ENCODE measurements at places on chromosomes 12 and 14. TPM values are rescaled to one million over a fixed set of nuclear protein-coding genes. Genes with fewer than 3 reads are reported as not detected.

The KCNMB4 gene
- total RNA-seq, result 7.5 TPM

DNA sequence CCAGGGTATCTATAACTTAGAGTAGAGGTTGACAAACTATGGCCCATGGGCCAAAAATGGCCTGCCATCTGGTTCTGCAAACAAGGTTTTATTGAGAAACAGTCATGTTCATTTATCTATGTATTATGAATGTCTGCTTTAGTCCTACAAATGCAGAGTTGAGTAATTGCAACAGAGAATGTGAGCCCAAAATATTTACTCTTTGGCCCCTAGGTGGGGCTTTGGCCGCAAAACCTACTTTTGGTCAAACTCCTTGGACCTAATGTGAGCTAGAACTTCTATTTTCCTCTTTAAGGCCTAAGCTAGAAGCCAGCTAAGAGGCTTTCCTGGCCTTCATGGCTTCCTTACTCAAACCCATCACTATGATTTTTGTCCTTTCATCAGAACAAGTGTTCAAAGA, 379.1 kb downstream of the NELL2 start:
- H3K4me3 ChIP-seq, result no peak overlapping the region
- no peaks in the 10 kb centered on the region for H3K36me3 ChIP-seq
- H3K27me3 ChIP-seq, result no peaks in the 10 kb centered on the region
- H3K4me1 ChIP-seq, result no peaks in the 10 kb centered on the region
- DNase-seq, result no peak
- H3K27ac ChIP-seq, result no peak overlapping the region

DNA sequence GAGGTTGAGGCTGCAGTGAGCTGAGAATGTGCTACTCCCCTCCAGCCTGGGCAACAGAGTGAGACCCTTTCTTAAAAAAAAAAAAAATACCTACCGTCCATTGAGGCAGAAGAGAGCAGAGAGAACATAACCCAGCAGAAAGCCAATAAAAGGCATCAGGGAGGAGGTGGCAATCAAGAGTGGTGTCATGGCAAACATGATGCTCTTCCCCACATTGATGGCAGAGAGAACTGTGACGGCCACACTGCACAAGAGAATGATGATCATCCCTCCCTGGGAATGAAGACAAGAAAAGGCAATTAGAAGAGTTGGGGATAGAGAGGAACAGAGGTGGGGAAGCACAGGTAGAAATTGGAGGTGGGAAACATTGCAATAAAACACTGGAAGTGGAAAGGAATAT, 12.1 kb downstream of the SRSF5 start:
- no peak for DNase-seq
- H3K36me3 ChIP-seq, result peaks cover 76% of the 10 kb centered on the region
- H3K27me3 ChIP-seq, result no peaks in the 10 kb centered on the region
- H3K4me3 ChIP-seq, result no peak overlapping the region

DNA sequence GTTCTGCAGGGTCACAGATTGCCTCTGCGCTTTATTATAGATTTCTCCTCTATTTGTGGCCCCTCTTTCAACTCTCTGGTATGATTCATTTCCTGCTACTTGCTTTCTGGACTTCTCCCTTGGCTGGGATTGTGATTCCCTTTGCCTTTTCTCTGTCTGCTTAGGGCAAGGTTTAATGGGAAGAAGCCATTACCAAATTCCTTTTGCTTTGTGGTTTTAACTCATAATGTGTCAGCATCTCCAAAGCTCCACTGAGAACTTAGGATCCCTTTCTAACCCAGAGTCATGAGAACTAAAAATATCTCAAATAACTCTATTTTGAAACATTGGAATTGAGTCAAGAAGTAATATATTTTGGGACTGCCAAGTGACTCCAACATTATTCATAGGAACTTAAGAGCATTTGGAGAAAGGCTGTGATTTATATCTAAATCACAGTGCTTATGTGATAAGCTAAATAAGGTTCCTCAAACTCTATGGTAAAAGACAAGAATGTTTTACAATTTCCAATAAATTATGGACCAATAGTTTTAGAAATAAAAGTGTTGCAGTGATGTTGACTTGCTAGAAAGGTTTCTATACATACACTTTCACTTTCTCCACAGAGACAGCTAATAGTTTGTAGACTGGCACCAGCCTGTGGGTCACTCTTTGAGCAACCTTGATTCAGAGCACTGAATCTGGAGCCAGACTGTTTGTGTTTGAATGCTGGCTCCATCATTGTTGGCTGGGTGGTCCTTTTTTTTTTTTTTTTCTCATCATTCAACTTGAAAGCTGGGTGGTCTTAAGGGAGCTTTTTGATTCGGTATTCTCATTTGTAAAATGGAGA, 93.9 kb downstream of the DACT1 start:
- H3K4me1 ChIP-seq, result peaks cover 7% of the 10 kb centered on the region
- no peaks in the 10 kb centered on the region for H3K36me3 ChIP-seq
- no peak overlapping the region for H3K27ac ChIP-seq
- no peak for DNase-seq
- H3K27me3 ChIP-seq, result no peaks in the 10 kb centered on the region

The NRXN3 gene
- 143 TPM for total RNA-seq

The AP4S1 gene
- 8.4 TPM for total RNA-seq

The SDSL gene
- 3.6 TPM for total RNA-seq

- DNase-seq, result no peak
- H3K4me3 ChIP-seq, result no peak overlapping the region
- H3K4me1 ChIP-seq, result peaks cover 20% of the 10 kb centered on the region
- peaks cover 5% of the 10 kb centered on the region for H3K27me3 ChIP-seq
- H3K36me3 ChIP-seq, result no peaks in the 10 kb centered on the region
These were observed 50.0 kb upstream of the STON2 start for GRCh38 chr14:81450100-81450531.

DNA sequence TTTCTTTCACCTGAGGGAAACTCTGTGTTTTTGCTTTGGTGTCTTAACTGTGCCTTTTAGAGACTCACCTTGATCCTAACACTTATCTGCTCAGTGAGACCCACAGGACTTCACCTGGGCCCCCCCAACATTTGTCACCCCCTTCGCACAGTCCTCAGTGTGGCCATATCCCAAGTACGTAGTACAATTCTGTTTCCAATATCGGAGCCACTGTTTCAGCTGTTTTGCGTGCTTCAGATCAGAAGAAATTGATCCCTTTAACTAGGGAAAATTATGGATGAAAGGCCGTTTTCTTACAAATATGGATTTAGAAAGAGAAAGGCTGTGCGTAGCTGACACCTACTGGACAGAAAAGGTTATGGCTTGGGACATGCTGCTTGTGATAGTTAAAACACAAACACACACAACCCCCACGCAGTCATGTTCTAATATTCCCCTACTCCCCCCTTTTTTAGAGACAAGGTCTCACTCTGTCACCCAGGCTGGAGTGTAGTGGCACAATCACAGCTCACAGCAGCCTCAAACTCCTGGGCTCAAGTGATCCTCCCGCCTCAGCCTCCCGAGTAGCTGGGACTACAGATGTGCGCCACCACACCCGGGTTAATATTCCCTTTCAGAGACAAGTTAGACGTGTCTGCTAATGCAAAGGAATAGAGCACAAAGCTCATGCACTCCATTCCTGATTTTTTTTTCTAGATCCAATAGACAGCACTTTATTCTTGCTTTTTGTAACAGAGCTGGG, 3.6 kb upstream of the SLC7A8 start:
- no peak for DNase-seq
- H3K27me3 ChIP-seq, result no peaks in the 10 kb centered on the region
- H3K4me3 ChIP-seq, result no peak overlapping the region
- H3K4me1 ChIP-seq, result peaks cover 10% of the 10 kb centered on the region
- H3K36me3 ChIP-seq, result no peaks in the 10 kb centered on the region

GRCh38 chr12:89383235-89384049, 31.1 kb upstream of the DUSP6 start:
- H3K36me3 ChIP-seq, result no peaks in the 10 kb centered on the region
- peaks cover 50% of the 10 kb centered on the region for H3K4me1 ChIP-seq
- H3K27me3 ChIP-seq, result no peaks in the 10 kb centered on the region
- DNase-seq, result no peak

- no peaks in the 10 kb centered on the region for H3K36me3 ChIP-seq
- H3K4me1 ChIP-seq, result peaks cover 4% of the 10 kb centered on the region
- DNase-seq, result no peak
- H3K27me3 ChIP-seq, result no peaks in the 10 kb centered on the region
These were observed 22.1 kb upstream of the NINJ2 start for GRCh38 chr12:685388-685787.

- H3K27me3 ChIP-seq, result no peaks in the 10 kb centered on the region
- no peak overlapping the region for H3K4me3 ChIP-seq
- no peak for DNase-seq
- H3K27ac ChIP-seq, result no peak overlapping the region
These were observed 54.3 kb downstream of the BMP4 start for GRCh38 chr14:53902307-53902706.

The PRPH gene
- 24.5 TPM for total RNA-seq
